Kasumi-1 (cell line): ENCODE measurements at places on chromosomes 6 and 20.

- no peak for DNase-seq
These were observed 134.6 kb downstream of the SOBP start for GRCh38 chr6:107624541-107624940.

- DNase-seq = no peak
These were observed 180.2 kb upstream of the MARCKS start for GRCh38 chr6:113676968-113677367.

- DNase-seq = no peak
These were observed 4.1 kb upstream of the AIF1 start for GRCh38 chr6:31610968-31611367.

- DNase-seq = no peak
These were observed 141.5 kb downstream of the MYB start for GRCh38 chr6:135322427-135323201.

DNA sequence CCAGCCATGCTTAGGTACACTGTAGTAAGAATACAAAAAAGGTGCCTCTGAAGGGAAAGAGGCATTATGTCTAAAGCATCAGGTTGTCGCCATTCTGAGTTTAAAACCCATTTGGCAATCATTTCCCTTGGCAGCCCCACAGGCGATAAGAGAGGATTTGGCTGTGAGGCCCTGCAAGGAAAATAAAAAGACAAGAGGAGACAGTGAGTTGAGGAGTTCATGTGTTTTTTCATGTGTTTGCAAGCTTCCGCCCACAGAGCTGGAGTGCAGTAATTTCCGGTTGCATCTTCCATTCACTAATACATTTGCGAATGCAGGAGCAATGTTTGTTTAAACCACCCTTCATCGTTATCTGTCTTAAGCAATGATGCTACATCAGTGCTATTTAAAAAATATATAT lies 138.5 kb upstream of the SOX4 start:
- DNase-seq = no peak

DNA sequence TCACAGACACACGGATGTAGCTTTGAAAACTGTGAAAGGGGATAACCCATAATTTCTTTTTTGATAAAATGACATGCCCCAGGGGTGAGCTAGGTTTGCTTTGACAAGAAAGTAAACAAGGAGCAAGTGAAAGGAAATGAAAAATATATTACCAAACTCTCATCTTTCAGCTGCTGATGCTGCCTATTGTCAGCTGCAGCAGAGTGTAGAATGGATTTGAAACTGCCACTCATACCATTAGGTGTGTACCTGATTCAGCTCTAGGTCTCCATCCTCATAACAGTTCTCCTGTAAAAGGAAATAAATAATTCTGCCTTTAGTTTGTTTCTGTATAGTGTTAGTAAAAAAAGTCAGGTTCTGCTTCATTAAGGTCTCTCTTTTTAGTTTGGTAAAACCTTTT lies 415.1 kb upstream of the MARCKS start:
- no peak for DNase-seq
